Activated naive CD8-positive, alpha-beta T cell treated with anti-CD3 and anti-CD28 coated beads for 36 hours (primary cell): ENCODE measurements at places on chromosomes 3 and 15.

DNA sequence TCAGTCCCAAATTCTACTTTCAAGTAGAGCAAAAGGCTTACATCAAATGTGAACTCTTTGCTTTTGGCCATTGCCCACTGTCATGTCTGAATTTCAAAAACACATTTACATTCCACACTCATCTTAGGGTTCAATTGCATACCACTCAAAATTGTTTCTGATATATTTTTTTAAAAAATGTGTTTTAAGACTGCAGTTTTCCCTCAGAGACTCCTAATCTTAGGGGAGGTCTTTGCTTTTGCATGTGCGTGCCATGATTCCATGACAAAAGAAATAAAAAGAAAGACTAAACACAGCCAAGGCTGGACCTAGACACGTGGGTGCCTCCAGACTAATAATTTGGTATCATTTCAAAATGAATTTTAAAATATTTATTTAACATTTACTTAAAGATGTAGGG is 396.8 kb upstream of the RASGRP1 start:
- DNase-seq = no peak

GRCh38 chr3:141677701-141678100 is 60.4 kb upstream of the RNF7 start:
- DNase-seq = no peak

DNA sequence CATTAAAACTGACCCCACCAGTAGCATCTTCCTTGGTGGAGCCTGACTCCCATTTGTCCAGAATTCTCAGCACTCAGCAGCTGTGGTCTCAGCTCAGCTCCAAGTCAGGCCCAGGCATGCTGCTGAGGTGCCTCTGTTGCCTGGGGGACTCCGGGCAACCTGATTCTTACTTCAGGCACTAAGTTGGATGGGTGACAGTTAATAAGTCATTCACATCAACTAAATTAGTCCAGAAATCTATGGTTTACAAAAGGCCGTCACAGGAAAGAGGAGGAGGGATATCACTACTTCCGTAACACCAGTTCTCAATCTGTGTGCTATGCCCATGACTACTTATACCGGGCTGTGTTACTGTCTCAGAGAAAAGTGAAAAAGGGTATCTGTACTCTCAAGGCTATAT is 310.2 kb downstream of the SATB1 start:
- DNase-seq = no peak

DNA sequence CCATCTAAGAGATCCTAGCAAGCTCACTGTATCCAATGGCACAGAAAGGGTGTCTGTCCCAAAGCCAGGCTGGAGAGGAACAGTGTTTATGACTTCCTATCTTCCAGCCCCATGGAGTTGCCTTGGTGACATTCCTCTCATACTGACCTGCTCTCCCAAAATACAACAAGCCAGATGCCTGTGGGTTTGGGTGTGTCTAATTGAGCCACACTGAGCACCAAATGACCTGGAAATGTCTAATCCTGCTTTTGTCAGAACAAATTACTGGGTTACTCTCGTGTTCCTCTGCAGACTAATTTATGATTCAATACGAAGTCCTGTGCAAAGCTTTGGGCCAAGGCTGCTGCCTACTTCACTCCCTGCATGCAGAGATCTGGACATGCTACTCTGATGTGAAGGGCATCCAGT is 98.1 kb upstream of the STRIT1 start:
- DNase-seq = no peak

DNA sequence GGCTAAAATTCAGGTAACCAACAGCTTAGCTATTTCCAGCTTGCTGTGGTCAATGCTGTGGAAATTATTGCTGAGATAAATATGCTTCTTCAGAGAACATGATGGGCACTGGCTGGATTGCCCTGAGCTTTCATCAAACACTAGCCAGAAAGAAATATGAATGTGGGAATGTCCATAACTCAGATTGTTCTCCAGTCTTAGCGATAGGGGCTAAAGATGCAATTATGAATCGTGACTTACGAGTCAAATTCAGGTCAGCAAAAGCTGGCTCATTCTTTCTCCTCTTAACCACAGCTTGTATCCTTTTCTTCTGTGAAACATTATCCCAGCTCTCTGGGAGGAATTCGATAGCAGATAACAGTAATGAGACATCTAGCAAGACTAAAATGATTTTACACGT is 307.6 kb downstream of the RYR3 start:
- no peak for DNase-seq

GRCh38 chr3:32706348-32707025 is 21.5 kb downstream of the CNOT10 start:
- DNase-seq = no peak
